Endothelial cell (in vitro differentiated cells): ENCODE measurements at places on chromosomes 2 and 18. TPM values are rescaled to one million over a fixed set of nuclear protein-coding genes. Genes with fewer than 3 reads are reported as not detected.

The DLX2 gene
- 0.28 TPM for total RNA-seq

The TFPI gene
- total RNA-seq: 735 TPM

The FAM117B gene
- total RNA-seq: 13.0 TPM

The ZAP70 gene
- 93.4 TPM for total RNA-seq

The GALNT5 gene
- 0.15 TPM for total RNA-seq

The GALNT14 gene
- 16.8 TPM for total RNA-seq

The NYAP2 gene
- total RNA-seq: not detected

The LIMS4 gene
- 10.1 TPM for total RNA-seq

The HSBP1L1 gene
- 0.87 TPM for total RNA-seq
